ENCODE measurements at places on chromosomes 3 and 15. TPM values are rescaled to one million over a fixed set of nuclear protein-coding genes. Genes with fewer than 3 reads are reported as not detected.
A peak's percentile ranks its signal among the peaks of the same experiment; 100 is the strongest.

The CGNL1 gene
- total RNA-seq = 2.3 TPM

The SELENOT gene
- total RNA-seq = 239 TPM

The WDR53 gene
- 25.1 TPM for total RNA-seq

DNA sequence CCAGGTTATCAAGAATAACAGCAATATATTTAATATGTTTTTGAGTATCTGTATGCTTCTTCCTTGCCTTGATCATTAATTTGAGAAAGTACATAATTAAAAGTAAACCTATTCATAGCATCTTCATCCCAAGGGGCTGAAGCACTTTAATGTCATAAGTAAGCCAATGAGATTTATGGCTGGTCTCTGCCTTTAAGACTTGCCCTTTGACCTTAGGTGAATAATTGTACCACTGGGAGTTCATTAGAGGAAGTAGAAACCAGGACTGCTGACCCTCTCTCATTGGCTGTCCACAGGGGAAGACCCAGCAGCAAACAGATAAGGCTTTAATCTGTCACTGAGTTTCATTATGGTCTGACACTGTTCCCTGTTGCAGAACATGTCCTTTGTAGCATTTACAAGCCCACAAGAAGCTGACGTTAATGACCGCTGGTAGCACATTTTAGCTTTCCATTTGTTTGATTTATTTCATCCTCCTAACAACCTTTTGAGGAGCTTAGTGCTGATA lies 16.3 kb upstream of the ERC2 start:
- no peak for DNase-seq

GRCh38 chr15:80861731-80862170 lies 82.6 kb downstream of the CEMIP start:
- DNase-seq = peak; percentile 23

GRCh38 chr3:113439606-113440005 lies 1.7 kb downstream of the CFAP44 start:
- DNase-seq = peak; percentile 40

DNA sequence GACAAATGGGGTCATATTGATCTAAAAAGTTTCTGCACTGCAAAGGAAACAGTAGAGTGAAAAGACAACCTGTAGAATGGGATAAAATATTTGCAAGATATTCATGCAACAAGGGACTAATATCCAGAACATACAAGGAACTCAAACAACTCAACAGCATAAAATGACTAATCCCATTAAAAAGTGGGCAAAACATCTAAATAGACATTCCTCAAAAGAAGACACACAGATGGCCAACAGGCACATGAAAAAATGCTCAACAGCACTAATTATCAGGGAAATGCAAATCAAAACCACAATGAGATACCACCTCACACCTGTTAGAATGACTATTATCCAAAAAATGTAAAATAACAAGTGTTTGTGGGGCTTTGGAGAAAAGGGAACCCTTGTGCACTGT lies 8.8 kb downstream of the SLC12A8 start:
- no peak for DNase-seq

- DNase-seq = no peak
These were observed 20.2 kb downstream of the INSYN1 start for GRCh38 chr15:73732930-73733329.

- DNase-seq = peak; percentile 65
These were observed 60.5 kb upstream of the ACTC1 start for GRCh38 chr15:34855893-34856292.

DNA sequence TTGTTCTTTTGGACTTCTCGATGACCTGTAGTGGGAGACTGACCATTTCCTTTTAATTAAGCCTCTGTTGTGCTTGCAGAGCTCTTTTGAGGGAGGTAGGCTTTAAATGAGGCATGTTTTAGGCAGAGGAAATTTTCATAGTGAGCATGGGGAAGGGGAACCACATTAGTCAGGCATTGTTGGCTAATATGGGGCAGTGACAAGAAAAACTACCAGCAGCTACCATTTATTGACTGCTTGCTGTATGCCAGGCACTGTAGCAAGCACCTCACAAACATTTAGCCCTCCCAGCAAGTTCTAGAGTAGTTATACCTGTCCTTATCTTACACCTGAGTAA lies 10.9 kb downstream of the ATG7 start:
- DNase-seq = no peak

GRCh38 chr15:87938031-87938430 lies 318.5 kb downstream of the NTRK3 start:
- DNase-seq = peak; percentile 28

DNA sequence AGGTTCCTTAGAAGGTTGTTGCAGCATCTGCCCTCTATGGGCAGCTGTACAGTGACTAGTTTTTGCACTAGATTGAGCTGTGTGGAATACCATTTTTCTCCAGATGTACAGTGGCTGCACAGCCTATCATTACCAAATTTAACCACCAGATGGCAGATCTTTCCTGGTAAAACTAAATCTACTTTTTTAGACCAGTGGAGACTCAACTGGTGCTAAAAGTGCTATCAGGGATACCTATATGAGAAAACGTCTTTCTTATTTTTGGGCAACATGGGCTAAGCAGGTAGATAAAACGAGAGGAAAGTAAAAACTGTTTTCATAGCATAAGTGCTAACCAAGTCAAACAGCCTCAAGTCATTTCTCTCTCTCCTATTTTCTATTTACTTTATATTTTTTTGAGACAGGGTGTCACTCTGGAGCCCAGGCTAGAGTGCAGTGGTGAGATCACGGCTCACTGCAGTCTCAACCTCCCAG lies 21.2 kb downstream of the IGSF10 start:
- peak; percentile 81 for DNase-seq

DNA sequence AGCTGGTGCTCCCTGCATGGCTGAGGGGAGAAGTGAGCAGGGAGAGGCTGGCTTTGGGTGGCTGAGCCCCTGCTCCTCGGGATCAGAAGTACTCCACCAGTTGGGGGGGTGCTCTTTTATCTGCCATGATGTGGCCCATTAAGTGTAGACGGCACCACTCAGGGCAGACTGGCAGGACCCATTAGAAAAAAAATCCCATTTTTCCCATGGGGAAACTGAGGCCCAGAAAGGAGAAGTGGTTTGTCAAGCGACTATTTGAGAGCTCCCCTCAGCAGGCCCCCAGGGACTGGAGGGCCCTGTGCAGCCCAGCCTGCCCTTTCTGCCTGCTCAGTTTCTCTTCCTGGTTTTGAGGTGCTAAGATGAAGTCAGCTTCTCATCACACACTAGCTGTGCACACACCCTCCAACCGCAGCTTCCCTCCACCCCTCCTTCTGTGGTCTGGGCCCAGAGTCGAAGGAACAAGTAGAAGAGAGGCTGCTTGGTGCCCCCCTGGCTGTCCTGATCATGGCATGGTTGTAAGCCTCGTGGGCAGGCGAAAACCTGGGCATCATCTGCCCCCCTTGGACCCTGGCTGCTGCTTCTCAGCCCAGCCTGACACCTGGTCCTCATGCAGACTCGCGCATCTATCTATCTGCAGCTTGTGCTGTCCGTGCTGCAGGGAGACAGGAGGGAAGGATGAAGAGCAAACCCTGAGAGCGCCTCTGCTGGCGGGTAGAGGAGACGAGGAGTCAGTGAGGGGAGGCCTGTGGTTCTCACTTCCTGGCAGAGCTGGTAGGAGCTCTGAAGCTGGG lies 5.6 kb downstream of the CSK start:
- DNase-seq = peak; percentile 92

DNA sequence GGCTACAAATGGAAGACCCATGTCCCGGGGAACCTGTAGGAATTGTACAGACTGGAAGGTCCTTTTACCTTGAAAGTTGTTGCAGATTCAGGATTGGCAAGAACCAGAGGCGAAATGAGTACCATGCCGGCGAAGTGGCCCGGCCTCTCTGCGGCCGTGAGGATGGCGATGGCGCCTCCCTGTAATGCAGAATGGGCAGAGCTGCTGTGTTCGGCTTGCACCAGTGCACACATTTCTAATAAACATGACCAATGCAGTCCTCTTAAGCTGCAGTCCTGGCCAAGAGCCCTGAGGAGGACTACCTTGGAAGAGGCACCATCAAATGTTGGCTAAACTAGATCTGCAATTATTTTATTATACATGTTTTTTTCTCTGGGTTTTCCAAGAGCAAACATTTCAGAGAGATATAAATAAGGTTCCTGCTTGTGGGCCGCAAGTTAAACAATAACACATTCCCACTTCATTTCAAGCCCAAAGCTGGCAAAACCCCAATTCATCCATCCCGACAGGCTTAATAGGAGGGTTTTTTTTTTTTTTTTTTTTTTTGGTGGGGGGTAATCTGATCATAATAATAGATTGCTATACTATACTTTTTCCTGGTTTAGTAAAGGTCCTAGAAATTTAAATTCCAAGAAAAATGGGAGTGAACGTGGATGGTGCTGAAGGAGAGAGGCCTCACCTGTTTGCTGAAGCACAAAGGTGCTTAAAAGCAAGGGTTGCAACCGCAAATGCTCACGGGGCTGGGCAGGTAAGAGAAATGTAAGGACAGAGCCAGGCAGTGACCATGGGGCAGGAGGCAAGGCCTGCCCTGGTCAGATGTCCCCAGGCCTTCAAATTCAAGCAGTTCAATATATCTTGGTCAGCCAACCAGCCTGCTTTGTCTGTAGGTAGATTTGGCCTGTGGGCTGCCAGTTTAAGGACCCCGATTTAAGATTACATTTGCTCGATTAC lies 48.5 kb downstream of the ABTB1 start:
- DNase-seq = no peak
